ENCODE measurements at places on chromosomes 7 and 10.

- DNase-seq: no peak
Measured at GRCh38 chr7:36852931-36853330, 128.6 kb upstream of the AOAH start.

DNA sequence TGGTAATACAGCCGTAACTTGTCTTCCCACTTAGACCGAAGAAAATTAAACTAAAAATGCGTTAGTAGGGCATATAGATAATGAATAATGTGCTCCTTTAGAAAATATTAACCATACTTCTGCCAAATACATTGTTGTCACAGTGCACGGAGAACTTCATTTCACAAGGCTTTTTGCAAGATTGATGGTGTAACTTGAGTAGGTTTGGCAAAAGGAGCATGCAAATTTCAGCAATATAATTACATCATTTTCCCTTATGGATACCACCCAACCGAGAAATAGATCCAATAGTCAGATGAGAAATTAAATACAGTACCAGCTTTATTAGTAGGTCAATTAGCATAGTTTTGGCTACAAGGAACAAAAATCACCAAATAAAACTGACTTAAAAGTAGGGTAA lies 792.6 kb upstream of the C7orf33 start:
- no peak for DNase-seq

DNA sequence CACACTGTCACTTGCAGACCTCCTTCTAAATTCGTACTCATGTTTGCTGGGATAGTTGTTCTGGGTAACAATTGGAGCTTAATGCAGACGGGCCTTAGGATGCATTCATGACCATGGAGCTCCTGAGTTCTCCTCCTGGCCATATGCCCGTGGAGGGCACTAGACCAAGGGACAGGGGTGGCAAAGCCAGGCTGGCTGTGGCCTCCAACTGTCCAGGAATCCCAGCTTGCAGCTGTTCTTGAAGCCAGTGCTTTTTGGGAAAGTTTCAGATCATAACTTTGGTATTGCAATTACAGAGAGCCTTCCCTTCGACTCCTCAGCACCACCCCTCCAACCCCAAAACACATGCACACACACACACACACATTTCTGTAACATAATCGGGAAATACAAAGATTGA lies 30.6 kb downstream of the ANTXRL start:
- DNase-seq: no peak

- no peak for DNase-seq
Measured at GRCh38 chr10:1858547-1858946, 121.2 kb upstream of the ADARB2 start.

GRCh38 chr10:112275512-112276245 lies 7.5 kb upstream of the TECTB start:
- DNase-seq: no peak

DNA sequence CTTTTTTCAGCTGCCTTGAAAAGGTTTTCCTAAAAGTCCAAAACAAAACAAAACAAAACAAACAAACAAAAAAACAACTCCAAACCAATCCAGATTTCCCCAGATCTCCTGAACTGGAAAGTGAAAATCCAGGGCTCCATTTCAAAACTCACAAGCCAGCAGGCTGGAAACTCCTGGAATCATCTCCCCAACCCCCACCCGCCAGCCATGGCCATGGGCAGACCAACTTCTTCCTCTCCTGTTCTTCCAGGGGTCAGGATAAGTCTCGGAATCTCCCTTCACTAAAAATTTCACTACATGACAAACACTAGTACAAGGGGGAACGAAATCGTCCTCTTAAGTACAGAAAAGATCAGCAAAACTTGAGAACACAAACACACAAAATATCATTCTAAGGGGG lies 40.4 kb downstream of the GNA12 start:
- no peak for DNase-seq

DNA sequence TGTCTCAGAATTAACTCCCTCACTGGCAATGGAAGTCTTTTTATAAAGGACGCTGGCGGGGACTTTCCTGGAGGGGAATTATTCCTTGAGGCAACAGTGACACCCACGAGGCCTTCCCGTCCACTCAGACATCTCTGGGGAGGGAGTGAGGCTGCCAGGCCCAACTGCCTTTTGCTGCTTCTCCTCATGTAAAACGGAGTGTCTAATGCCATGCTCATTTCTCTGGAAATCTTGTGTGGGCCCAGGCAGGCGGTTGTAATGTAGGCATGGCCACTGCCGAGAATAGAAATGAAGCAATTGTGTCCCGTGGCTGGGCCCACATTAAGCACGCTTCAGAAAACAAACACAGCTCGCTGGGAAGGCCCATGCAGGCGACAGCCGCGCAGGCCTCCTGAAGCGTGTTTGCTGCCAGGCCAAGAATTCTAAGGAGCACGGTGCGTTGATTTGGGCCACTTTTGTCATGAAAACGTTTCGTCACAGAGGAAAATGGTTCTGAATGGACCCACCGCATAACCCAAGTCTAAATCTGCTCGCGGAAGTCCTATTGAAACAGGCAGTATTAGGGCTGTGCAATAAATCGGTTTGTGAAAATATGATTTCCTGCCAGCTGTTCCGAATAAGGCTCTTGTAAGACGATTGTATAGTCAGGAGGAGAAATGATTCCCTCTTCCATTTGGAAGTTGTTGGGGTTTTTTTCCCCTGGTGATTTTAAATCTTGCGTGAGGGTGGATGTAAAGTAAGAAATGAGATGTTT lies 104.2 kb upstream of the CHST15 start:
- DNase-seq: no peak

DNA sequence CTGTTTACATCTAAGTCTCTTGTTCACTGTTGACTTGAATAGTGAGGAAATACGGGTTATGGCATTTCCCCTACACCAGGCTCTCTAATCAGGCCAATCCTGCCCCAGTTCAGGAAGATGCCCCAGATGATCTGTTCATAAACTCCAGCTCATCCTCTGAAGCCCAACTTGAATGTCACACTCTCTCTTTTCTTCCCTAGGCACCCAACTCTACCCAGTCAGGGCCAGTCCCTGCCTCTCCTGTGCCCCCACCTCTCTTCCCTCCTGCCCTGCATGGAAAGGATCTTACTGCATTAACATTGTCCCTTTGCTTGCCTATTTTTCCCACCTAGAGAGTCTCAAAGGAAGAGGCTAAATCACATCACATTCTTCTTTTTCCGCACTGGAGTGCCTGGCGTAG lies 10.6 kb upstream of the TRPV6 start:
- DNase-seq: no peak

DNA sequence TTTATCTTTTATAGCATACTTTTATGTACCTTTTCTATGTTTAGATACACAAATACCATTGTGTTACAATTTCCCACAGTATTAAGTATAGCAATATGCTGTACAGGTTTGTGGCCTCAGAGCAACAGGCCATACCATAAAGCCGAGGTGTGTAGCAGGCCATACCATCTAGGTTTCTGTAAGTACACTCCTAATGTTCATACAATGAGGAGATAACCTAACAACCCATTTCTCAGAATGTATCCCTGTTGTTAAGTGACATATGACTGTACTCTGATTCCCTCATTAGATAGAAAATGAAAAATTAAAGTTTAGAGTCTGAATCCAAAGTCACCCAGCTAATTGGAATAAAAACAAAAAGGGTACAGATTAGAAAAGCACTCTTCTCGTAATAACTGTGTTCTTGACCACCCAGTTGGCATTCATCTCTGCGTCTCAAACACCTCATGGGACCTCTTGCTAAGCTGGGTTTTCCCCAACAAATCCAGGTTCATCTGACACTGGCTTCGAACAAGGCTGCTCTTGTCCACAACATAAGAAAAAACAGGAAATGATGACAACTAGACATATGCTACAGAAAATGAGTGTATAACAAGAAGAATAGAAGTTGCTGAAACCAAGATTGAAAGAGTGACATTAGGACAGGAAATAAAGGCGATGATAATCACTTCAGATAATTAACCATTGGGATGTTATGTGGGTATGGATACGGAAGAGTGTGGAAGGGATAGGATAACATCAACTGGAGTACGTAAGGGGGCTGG lies 1.4 kb downstream of the NDUFB8 start:
- no peak for DNase-seq

GRCh38 chr10:51606825-51607462 lies 92.5 kb downstream of the CSTF2T start:
- no peak for DNase-seq

- no peak for DNase-seq
Measured at GRCh38 chr10:7457478-7458316, 46.9 kb upstream of the SFMBT2 start.

DNA sequence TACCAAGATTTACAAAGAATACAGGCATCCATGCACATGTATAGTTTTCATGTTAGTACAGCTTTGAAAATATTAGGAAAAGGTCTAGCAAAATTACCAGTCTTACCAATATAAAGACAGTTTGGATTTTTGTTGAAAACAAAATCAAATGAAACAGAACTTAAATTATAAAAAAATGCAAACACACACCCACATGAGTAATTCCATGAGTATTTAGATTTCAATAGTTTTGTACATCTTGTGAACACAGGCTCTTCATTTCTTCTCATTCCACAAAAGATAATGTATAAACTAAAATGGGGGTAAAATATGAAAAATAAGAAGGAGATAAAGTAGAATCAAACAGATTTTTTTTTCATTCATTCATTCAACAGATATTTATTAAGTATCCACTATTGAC lies 682.2 kb upstream of the ANKRD30A start:
- DNase-seq: no peak

DNA sequence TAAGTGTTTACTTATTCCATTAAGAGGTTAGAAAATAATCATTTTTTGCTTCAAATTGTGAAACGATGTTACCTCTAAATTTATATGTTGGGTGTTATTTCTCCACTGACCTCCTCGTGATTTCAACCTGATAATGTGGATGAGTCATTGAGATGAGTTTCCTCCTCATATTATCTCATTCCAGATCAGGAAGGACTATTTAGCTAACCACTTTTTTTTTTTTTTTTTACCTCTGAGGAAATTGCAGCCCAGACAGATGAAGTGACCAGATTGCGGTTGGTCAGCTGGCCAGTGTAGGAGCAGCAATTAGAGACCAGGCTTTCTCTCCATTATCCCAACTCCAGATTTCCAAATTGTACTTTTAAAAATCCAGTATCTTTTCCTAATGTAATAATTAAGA lies 248.7 kb downstream of the FZD1 start:
- no peak for DNase-seq

GRCh38 chr10:59991661-59992060 lies 85.3 kb upstream of the CCDC6 start:
- no peak for DNase-seq

- DNase-seq: no peak
Measured at GRCh38 chr7:55127622-55128081, 108.8 kb downstream of the EGFR start.

DNA sequence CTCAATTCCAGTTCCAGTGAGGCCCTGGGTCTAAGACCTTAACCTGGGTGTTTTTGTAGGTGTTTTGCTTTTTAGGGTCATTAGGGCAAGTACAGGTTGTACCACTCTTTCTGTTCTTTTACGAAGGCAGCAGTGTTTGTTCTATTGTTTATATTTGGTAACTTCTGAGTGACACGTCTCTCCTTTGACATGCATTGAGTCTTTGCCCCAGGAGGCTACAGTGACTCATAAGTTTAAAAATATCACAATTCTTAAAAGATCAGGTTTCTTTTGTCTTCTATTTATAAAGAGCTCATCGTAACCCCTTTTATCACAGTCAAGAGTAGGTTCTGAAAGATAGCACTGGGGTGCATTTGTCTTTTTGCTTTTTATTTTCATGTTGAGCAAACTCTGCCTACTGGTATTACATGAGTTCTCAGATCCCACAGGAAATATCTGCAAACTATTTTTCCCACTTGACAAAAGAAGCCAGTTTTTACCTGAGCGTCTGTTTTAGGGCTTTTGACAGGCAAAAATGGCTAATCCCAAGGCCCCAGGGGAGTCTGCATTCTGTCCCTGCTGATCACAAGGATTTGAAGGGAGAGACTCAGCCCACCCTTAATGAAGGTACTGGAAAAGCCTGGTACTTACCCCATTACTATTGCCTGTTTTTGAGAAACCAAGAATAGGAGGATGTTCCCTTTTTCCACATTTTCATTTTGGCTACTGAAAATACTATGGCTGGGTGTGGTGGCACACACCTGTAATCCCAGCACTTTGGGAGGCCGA lies 7.9 kb downstream of the NUDT13 start:
- no peak for DNase-seq

DNA sequence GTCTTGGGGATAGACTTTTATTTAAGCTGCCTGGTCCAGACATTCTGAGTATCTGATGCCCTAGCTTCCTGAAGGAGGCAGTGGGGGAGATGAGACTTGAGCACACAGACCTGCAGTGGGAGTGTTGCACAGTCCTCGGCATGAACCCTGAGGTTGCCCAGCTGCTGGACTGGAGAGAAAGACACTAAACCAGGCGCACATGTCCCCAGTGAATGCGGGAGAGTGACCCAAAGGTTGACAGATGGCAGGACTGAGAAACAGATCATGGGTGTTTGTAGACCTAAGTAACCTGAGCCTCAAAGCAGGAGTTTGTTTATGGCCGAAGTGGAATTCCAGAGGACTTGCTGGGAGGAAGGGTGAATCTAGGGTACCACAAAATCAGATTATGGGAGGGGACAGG lies 15.7 kb upstream of the MSRB2 start:
- DNase-seq: no peak

GRCh38 chr7:147824671-147825070 lies 765.9 kb upstream of the C7orf33 start:
- no peak for DNase-seq

GRCh38 chr10:73159038-73159648 lies 8.7 kb downstream of the ECD start:
- DNase-seq: peak; percentile 6

- DNase-seq: no peak
Measured at GRCh38 chr7:12623885-12624498, 53.5 kb downstream of the SCIN start.

- DNase-seq: no peak
Measured at GRCh38 chr7:32289651-32290414, 200.3 kb downstream of the LSM5 start.

DNA sequence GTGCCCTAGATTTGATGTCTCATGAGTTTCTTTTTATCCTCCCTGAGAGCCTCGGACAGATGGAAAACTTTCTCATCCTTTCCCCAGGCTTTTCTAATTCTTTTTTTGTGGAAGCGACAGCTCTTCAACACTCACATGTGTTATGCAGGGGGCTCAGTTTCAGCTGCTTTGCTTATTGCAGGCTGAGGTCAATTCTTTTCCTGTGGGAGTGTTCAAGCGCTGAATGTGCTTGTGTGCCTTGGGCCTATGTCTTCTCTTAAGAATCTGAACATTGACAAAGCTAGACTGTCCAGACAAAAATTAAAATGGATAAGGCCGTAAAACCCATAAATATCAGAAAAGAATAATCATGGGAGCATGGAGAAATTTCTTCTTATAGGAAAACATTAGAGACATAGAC lies 125.2 kb upstream of the STEAP4 start:
- no peak for DNase-seq

DNA sequence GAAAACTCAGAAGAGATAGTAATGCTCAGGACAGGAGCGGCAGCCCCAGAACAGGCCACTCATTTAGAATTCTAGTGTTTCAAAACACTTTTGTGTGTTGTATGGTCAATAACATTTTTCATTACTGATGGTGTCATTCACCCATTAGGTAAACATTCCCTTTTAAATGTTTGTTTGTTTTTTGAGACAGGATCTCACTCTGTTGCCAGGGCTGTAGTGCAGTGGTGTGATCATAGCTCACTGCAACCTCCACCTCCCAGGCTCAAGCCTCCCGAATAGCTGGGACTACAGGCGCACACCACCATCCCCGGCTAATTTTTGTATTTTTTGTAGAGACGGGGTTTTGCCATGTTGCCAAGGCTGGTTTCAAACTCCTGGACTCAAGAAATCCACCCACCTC lies 65.9 kb upstream of the CAPZA2 start:
- no peak for DNase-seq

All from stimulated activated naive CD8-positive, alpha-beta T cell treated with anti-CD3 and anti-CD28 coated beads, Interleukin-15, amount 100 ng/mL, for 72 hours (primary cell).